ENCODE measurements at places on chromosomes 5 and 9. TPM values are rescaled to one million over a fixed set of nuclear protein-coding genes. Genes with fewer than 3 reads are reported as not detected.

FBP2 gene
- not detected for total RNA-seq

TEX48 gene
- total RNA-seq, result not detected

SHB gene
- 35.2 TPM for total RNA-seq

FAM151B gene
- total RNA-seq, result 1.9 TPM

SPATA9 gene
- total RNA-seq, result not detected

IL5 gene
- total RNA-seq, result not detected

OBP2B gene
- not detected for total RNA-seq

FOXD4L6 gene
- not detected for total RNA-seq

PCDHB10 gene
- 1.6 TPM for total RNA-seq

NR5A1 gene
- total RNA-seq, result not detected

SPOCK1 gene
- 1.6 TPM for total RNA-seq

PTAR1 gene
- 100 TPM for total RNA-seq

CAMSAP1 gene
- 11.5 TPM for total RNA-seq

C1QTNF2 gene
- total RNA-seq, result not detected
